ENCODE measurements at places on chromosomes 4 and X.

DNA sequence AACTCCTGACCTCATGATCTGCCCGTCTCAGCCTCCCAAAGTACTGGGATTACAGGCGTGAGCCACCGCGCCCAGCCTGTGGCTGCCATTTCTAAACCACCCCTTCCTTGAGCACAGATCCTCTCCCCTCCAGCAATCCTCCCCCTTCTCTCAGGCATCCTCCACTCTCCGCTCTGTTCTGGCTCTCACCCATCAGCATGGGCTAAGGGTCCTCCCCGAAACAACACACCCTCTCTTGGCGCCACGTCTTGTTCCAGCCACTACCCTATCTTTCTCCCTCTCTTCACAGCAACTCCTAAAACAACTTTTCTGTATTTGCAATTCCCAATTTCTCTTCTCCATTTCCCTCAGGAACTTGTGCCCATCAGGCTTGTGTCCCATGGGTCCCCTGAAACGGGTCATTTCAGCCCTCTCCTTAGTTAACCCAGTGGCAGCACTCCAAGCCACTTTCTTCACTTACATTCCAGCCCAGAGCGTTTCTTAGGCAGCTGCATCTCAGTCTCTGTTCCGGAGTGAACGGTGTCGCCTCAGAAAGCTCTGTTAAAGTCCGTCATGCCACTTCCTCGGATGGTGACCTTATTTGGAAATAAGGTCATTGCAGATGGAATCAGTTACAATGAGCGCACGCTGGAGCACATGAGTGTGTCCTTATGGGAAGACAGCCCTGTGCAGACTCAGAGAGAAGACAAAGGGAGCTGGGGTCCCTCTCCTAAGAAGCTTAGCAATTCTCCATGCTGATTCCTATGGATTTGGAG lies 28.3 kb upstream of the CLDN24 start:
- DNase-seq, result no peak

- peak; percentile 44 for DNase-seq
Observed at GRCh38 chr4:183563874-183564273, 59.0 kb downstream of the ING2 start.

DNA sequence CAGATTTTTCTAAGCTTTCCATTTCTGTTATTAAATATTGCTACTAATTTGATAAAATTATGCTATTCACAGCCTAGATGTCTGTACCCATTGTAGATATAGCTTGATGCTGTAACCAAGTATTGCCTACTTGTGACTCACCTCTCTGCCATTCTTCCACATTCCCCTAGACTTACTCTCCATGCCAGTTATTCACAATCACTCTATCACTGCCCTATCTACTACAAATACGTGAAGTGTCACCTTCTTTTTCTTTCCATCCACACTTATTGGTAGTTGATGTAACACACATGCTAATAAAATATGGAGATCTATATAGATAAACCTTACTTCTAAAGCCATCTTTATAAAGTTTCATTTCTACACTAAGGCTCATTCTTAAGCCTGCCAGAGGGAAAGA lies 179.4 kb upstream of the PACRGL start:
- DNase-seq, result no peak

- no peak for DNase-seq
Observed at GRCh38 chr4:151783867-151784266, 23.1 kb upstream of the GATB start.

GRCh38 chr4:147727476-147728028 lies 4.3 kb upstream of the ARHGAP10 start:
- no peak for DNase-seq

GRCh38 chrX:68755616-68756125 lies 73.2 kb upstream of the EFNB1 start:
- DNase-seq, result no peak

Data from suppressor macrophage treated with lipopolysaccharide for 1 hour (primary cell).